ENCODE measurements at places on chromosomes 6 and 20. TPM values are rescaled to one million over a fixed set of nuclear protein-coding genes. Genes with fewer than 3 reads are reported as not detected.

GRCh38 chr6:11556309-11556708, 18.8 kb downstream of the TMEM170B start:
- no peak for DNase-seq

Gene C20orf144
- 0.11 TPM for total RNA-seq

GRCh38 chr6:108690326-108691049, 129.8 kb downstream of the FOXO3 start:
- no peak for DNase-seq

DNA sequence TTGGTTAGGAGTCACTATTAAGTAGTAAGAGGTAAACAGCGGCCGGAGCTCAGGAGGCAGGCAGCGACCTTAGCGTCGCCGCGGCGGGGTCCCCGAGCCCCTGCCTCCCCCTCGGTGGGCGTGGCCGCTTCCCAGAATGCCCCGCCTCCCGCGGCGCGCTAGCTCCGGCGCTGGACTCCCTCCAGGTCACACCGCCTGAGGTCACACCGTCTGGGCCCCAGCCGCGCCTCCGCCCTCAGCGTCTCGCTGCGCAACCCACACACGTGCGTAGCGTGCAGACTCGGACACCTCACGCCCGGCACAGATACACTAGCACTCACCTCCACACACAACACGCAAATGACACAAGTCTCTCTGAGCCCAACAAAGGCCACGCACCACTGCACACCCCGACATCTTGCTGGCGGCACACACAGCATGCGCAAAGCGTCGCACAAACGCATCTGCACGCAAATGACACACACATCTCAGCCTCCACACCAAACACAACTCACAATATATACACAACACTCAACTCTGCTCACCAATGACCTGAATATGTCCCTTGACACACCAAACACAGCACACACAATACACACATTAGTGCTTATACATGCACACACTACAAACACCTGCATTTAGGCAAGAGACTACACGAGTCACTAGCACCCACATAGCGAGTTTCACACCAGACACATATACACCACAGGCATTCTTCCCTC, 17.6 kb upstream of the CDKN1A start:
- DNase-seq = no peak

GRCh38 chr20:2752567-2753460, 47.6 kb downstream of the CPXM1 start:
- DNase-seq = no peak

Gene OTOR
- total RNA-seq = not detected

Gene ERVFRD-1
- not detected for total RNA-seq

DNA sequence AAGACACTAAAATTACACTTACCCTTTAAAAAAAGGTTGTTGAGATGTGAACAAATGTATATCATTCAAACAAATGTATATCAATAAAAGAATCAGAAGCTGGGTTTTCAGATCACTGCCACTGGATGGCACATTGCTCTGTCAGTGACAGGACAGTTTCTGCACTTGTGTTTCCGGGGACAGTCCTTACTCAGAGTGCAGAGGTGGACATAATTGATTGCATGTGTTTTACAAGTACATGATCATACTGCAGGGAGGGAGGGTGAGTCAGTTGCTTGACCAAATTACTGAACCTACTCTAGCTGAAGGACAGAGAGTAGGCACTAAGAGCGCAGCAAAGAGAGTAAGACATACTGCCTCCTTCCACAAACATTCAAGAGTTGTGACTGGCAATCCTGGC, 302.3 kb downstream of the TENT5A start:
- DNase-seq = no peak

DNA sequence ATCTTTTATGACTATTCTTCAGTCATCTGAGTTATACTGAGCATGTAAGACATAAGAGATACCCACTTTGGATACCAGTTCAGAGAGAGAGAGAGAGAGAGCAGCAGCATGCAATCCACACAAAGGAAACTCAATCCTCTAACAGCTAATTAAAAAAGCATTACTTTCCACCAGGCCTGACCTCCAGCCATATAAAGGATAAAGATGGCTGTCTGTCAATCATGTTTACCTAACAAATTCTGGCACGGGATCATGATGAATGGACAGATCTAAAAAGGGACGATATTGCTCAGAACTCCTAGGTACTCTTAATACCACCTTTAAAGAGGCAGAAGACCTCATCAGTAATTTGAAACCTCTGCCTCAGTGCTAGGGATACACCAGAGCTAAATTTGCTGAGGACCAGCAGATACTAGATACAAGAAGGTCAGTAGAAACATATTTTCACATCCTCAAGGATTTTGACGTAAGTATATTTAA, 159.2 kb downstream of the RPS12 start:
- DNase-seq = no peak

DNA sequence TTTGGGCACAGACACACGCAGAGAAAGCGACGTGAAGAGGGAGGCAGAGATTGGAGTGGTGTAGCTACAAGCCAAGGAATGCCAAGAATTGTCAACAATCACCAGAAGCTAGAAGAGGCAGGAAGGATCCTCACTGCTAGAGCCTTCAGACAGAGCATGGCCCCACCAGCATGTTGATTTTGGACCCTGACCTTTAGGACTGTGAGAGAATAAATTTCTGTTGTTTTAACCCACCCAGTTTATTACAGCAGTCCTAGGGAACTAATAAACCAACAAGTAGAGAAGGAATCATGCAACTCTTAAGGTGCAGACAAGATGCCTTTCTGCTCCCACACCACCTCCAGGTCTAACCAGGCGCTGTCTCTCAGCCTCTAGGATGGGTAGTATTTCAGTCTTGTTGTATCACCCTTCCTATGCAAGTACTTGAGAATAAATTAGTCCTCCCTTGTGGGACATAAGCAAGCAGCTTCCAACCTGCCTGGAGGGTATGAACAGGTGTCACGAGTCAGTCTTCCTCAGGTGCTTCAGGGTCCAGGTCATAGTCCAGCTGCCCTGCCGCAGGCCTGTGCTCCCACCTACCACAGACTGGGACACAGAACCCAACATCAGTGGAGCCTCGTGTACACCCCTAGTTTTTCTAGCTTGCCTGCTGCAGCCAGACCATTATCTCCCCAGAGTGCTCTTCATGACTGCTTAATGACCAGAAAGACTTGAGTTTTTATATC, 46.4 kb upstream of the CCN2 start:
- no peak for DNase-seq

GRCh38 chr6:142561511-142562265, 259.9 kb downstream of the ADGRG6 start:
- DNase-seq = no peak

DNA sequence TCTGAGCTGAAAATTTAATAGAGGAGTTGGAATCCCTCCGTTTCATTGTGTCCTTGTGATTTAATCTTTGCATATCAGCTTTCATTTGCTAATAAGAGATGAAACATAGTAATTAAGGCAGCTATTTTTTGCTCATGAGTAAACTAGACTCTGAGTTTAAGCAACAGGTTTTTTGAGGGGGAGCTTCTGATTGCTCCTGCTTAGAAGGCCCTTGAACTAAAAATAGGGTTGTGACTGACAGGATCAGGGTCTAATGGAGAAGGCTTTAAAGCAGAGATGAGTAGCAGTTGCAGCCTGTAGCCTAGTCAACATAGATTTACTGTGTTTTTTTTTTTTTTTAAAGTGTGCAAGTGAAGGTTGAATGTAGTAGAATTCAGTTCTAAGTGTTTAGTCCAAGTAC, 17.4 kb downstream of the HSF2 start:
- DNase-seq = no peak

GRCh38 chr6:111480988-111481822, 1.8 kb downstream of the REV3L start:
- DNase-seq = no peak

Gene NRN1
- total RNA-seq = 1.7 TPM

DNA sequence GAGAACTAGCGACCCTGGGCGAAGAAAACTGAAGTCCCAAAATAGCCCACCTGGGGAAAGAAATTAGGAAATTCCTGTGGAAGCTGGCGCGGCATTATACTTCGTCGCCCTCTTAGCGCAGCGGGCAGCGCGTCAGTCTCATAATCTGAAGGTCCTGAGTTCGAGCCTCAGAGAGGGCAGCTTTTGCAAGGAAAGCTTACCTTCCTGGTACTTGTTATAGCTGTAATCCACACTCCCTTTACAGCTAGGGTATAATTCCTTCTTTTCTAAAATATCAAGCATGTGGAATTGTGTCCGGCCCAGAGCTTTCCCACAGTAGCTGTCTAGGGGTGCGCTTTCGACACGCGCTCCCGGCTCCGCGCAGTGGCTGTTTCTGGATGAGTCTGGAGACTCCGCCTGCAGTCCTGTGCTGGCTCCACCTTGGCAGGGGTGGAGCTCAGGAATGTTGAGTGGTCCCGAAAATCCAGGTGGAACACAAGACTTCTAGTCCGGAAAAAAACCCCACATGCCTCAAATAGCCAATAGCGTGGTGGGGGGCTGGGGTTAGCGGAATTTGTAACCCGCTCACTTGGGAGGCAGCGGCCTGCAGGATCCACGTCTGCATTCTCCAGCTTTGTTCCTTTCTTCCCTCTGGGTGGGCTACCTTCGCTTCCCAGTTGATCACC, 83.7 kb upstream of the ZNF322 start:
- no peak for DNase-seq

Gene GHRH
- not detected for total RNA-seq

Gene PROKR2
- not detected for total RNA-seq

DNA sequence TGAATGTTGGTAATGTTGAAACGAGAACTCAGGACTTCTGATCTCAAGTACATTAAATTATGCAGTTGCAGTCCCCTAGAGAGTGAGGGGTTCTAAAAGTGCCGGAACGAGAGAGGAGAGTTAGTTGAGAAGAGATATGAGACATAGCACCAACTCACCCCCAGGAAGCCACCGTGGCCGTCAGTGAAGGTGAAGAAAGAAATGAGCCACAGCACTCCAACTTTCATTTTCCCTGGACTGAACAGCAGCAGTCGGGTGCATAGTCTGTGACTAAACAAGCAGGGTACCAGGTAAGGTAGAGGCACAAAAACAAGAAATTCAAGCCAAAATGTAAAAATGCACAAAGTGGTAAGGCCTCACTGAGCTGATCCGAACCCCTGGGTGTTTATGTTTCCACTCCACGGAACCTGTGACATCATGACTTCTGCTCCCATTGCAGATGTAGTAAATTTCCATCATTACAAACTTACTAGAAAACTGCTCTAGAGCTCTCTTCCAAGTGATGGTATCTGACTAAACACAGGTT, 13.2 kb downstream of the ADGRF1 start:
- no peak for DNase-seq

Gene RAB5IF
- total RNA-seq = 137 TPM

- no peak for DNase-seq
Observed at GRCh38 chr20:31803552-31804291, 15.4 kb upstream of the MYLK2 start.

DNA sequence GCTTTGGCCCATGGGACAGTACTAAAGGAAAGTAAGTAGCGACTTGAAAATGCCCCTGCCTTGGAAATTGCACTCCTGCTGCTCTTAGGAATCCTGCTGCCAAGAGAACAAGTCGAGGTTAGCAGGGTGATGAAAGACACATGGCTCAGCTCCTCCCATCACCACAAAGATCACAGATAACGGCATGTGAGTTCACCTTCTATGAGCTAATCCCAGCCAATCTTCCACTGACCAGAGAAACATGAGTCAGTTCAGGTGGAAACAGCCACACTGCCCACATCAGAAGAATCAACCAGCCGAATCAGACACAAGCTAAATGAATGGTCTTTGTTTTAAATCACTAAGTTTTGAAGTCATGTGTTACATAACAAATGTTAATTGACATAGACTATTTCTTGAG, 106.3 kb downstream of the PRKN start:
- DNase-seq = no peak

- no peak for DNase-seq
Observed at GRCh38 chr6:149084026-149084425, 233.5 kb upstream of the TAB2 start.

DNA sequence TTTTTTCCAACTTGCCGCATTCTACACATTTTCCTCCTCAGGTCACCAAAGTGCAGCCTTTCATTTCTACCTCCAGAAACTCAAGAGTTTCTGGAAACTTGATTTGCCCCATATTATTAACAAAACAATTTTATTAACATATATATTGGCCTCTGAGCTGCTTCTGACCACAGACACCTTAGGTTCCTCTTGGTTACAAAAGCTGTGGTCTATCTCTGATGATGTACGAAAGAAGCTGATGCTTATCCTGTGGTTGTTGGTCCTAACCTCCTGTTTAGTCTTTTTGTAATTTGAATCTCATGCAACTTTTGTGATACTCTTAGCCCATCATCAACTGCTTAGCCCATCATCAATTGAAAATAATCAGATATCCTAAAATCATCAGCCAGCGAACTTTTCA, 735.7 kb downstream of the KIF16B start:
- no peak for DNase-seq

Gene PCED1A
- total RNA-seq = 10.9 TPM

Gene SYNDIG1
- total RNA-seq = not detected

GRCh38 chr6:148854992-148855391, 108.2 kb downstream of the UST start:
- DNase-seq = no peak

Gene CST4
- total RNA-seq = not detected

GRCh38 chr6:48036316-48036715, 74.7 kb downstream of the PTCHD4 start:
- no peak for DNase-seq

DNA sequence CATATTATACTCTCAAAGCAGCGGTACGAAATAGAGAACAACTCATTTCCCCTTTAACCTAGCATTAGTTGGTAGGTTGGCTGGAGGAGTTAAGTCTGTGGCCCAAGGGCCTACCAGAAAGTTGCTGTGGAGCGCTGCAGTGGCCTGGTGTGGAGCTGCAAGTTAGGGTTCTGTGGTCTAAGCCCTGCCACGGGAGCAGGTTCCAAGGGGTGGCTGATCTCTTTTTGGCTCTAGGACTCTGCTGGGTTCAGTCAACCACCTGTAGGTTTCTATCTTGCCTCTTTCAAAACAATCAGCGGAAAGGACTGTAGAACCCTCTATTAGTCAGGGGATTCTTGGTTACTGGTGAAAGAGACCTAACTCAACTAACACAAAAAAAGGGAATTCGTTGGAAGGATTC, 54.5 kb upstream of the TULP4 start:
- DNase-seq = no peak

DNA sequence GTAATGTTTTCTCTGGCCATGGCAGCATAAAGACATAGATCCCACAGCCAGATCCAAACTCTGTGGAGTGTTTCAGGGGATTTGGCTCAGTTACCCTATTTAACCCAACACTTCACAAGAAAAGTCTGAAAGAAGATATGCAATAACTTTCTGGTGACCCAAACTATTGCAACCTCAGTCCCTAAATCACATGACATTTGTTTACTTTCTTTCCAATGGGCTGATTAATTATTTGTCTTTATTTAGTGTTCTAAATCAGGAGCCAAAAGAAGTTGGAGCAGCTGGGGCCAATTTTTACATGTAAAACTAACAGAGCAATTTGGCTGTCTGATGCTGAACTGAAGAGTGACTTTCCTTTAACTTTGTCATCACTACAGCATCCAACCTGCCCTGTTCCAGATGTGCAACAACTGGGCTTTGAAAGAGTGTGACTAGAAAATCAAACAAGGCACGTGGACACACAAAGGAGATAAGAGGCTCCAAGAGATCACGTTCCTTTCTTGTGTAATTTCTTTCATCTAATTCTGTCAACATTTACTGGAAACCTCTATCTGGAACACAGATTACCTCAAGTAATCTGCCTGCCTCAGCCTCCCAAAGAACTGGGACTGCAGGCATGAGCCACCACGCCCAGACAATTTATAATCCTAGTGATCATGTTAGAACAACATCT, 90.8 kb downstream of the TRMT11 start:
- no peak for DNase-seq

Gene WFDC10B
- not detected for total RNA-seq

Gene TUBB2B
- 2.4 TPM for total RNA-seq

Data from pulmonary artery endothelial cell (primary cell).